Mesendoderm (in vitro differentiated cells): ENCODE measurements at places on chromosomes 16 and 17.

GRCh38 chr16:69589434-69590269 lies 23.9 kb downstream of the NFAT5 start:
- H3K4me1 ChIP-seq: no peaks in the 10 kb centered on the region
- H3K27me3 ChIP-seq: no peaks in the 10 kb centered on the region
- no peak overlapping the region for H3K4me3 ChIP-seq
- no peak overlapping the region for H3K27ac ChIP-seq

GRCh38 chr16:3501783-3502400 lies 1.1 kb downstream of the CLUAP1 start:
- H3K27me3 ChIP-seq: no peaks in the 10 kb centered on the region
- no peaks in the 10 kb centered on the region for H3K36me3 ChIP-seq
- no peak for DNase-seq
- peaks cover 2% of the 10 kb centered on the region for H3K4me1 ChIP-seq

DNA sequence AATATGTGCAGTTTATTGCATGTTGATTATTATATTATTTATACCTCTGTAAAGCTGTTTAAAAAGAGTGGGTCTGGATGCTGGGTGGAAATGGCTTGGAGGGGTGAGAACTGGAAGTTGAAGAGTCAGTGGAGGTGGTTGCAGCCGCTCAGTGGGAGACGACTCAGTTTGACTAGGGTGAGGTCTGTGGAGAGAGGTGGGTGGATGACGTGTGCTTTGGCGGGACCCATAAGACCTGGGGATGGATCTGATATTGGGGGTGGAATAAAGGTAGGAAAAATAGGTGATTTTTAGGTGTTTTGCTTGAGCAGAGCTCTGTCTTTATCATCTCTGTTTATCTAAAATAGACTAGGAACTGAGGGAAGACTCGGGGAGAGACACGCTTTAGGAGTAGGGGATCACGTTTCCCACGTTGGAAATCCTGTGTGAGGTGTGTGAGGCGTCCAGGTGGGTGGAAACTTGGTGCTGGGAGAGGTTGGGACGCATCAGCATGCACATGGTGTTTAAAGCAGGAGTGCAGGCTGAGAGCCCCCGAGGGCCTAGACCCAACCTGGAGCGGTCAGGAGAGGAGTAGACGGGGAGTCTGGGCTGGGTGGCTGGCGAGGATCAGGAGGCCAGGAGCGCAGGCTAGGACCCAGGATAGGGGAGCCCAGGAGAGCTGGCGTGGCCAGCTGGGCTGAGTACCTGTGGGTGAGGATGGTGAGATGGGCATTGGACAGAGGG lies 17.2 kb downstream of the NT5M start:
- DNase-seq: no peak
- no peaks in the 10 kb centered on the region for H3K36me3 ChIP-seq
- no peaks in the 10 kb centered on the region for H3K4me1 ChIP-seq
- H3K4me3 ChIP-seq: no peak overlapping the region
- H3K27me3 ChIP-seq: no peaks in the 10 kb centered on the region
- H3K27ac ChIP-seq: no peak overlapping the region

- H3K27ac ChIP-seq: no peak overlapping the region
- no peak for DNase-seq
- no peak overlapping the region for H3K4me3 ChIP-seq
- no peaks in the 10 kb centered on the region for H3K4me1 ChIP-seq
- H3K36me3 ChIP-seq: no peaks in the 10 kb centered on the region
- no peaks in the 10 kb centered on the region for H3K27me3 ChIP-seq
These were observed 42.9 kb downstream of the LMF1 start for GRCh38 chr16:927931-928330.

DNA sequence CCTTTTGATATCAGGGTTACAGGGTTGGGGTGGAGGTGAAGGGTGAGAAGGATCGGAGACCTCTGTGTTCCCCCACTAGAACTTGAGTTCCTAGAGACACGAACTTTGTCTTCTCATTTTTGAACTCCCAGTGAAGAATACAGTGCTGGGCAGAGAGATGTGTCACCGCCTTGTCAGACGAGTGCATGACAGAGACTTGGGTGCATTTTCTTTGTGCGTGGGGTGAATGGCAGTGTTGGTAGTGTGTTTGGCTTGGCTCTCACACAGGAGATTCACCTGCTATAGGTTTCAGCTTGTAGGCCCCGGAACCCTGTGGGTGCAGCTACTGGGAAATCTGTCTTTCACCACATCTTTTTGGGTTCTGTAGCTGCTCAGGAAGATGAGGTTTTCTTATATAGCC lies 40.0 kb upstream of the CCR7 start:
- H3K4me3 ChIP-seq: no peak overlapping the region
- H3K4me1 ChIP-seq: no peaks in the 10 kb centered on the region
- no peaks in the 10 kb centered on the region for H3K36me3 ChIP-seq
- H3K27ac ChIP-seq: no peak overlapping the region

- peak overlapping the region; percentile 97 for H3K4me3 ChIP-seq
- peaks cover 2% of the 10 kb centered on the region for H3K4me1 ChIP-seq
- peaks cover 1% of the 10 kb centered on the region for H3K36me3 ChIP-seq
- peak; percentile 86 for DNase-seq
- peak overlapping the region; percentile 93 for H3K27ac ChIP-seq
These were observed 688 bp downstream of the CRK start for GRCh38 chr17:1455291-1455796.

GRCh38 chr16:25024900-25025299 lies 9.7 kb upstream of the ARHGAP17 start:
- H3K4me3 ChIP-seq: no peak overlapping the region
- no peaks in the 10 kb centered on the region for H3K27me3 ChIP-seq
- H3K4me1 ChIP-seq: no peaks in the 10 kb centered on the region

DNA sequence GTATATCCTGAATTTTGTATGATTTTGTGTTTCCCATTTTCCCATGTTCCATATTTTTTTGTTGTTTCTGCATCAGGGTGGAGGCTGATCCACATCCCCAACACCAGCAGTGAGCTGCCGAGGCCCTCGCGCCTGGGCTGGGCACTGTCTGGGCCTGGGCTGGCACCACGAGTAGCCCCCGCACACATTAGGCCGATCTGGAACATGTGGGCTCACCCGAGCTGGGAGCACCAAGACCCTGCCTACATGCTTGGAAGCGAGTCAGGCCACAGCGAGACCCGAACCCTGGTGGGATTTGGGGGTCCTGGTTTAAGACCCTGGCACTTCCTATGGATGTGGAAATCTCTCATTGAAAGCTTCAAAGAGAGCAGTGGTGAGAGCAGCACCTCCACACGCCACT lies 8.5 kb downstream of the KCTD5 start:
- H3K27me3 ChIP-seq: no peaks in the 10 kb centered on the region
- no peak overlapping the region for H3K4me3 ChIP-seq
- no peak for DNase-seq
- no peaks in the 10 kb centered on the region for H3K36me3 ChIP-seq

- peak; percentile 65 for DNase-seq
- no peaks in the 10 kb centered on the region for H3K27me3 ChIP-seq
- H3K36me3 ChIP-seq: no peaks in the 10 kb centered on the region
- peaks cover 12% of the 10 kb centered on the region for H3K4me1 ChIP-seq
These were observed 1.1 kb downstream of the ACSF2 start for GRCh38 chr17:50426814-50427787.

GRCh38 chr17:17792551-17793377 lies 44.0 kb downstream of the SREBF1 start:
- H3K36me3 ChIP-seq: no peaks in the 10 kb centered on the region
- peaks cover 3% of the 10 kb centered on the region for H3K4me1 ChIP-seq
- no peak overlapping the region for H3K27ac ChIP-seq
- H3K4me3 ChIP-seq: no peak overlapping the region
- peak; percentile 96 for DNase-seq

GRCh38 chr16:67441907-67442306 lies 11.0 kb downstream of the HSD11B2 start:
- peaks cover 4% of the 10 kb centered on the region for H3K36me3 ChIP-seq
- DNase-seq: no peak
- H3K4me3 ChIP-seq: no peak overlapping the region
- no peaks in the 10 kb centered on the region for H3K27me3 ChIP-seq
